Cardiac atrium fibroblast (primary cell): ENCODE measurements at places on chromosomes 4 and X. TPM values are rescaled to one million over a fixed set of nuclear protein-coding genes. Genes with fewer than 3 reads are reported as not detected.

Gene PABPC1L2B
- not detected in 2 replicates for total RNA-seq

Gene PRMT9
- 6.0 and 6.2 TPM in 2 replicates for total RNA-seq

Gene SLC7A11
- total RNA-seq = 18.6 and 23.3 TPM in 2 replicates

Gene DNAJB14
- total RNA-seq = 17.9 and 22.2 TPM in 2 replicates

Gene NOX1
- total RNA-seq = not detected in 2 replicates

Gene VCX3B
- not detected in 2 replicates for total RNA-seq

Gene NALF2
- 0.16 TPM in 1 of 2 replicates, not detected in the other for total RNA-seq

Gene ADGRG4
- total RNA-seq = not detected in 2 replicates

Gene AMOT
- 1.8 TPM in 2 replicates for total RNA-seq

Gene MAGEA4
- total RNA-seq = not detected in 2 replicates
